ENCODE measurements at places on chromosomes 12 and 14. TPM values are rescaled to one million over a fixed set of nuclear protein-coding genes. Genes with fewer than 3 reads are reported as not detected.
A peak's percentile ranks its signal among the peaks of the same experiment; 100 is the strongest.

Gene CALCOCO1
- total RNA-seq, result 70.9 TPM

Gene STRAP
- 144 TPM for total RNA-seq

Gene IFI27L2
- 28.7 TPM for total RNA-seq

Gene FAM161B
- total RNA-seq, result 3.1 TPM

DNA sequence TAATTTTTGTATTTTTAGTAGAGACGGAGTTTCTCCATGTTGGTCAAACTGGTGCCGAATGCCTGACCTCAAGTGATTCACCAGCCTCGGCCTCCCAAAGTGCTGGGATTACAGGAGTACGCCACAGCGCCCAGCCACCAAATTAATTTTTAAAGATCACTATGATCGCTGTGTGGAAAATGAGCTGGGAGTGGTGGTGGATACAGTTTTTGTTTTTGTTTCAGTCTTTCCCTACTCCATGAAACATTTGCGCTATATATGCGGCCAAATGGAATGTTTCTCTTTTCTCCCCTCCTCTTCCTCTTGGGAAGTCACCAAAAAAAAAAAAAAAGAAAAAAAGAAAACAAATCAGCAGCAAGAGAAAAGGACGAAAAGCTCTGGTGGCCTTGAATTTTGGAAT, 20.8 kb upstream of the P2RX4 start:
- H3K27me3 ChIP-seq, result no peaks in the 10 kb centered on the region
- H3K4me1 ChIP-seq, result peaks cover 51% of the 10 kb centered on the region
- H3K27ac ChIP-seq, result peak overlapping the region; percentile 92
- no peak for DNase-seq
- H3K4me3 ChIP-seq, result no peak overlapping the region

DNA sequence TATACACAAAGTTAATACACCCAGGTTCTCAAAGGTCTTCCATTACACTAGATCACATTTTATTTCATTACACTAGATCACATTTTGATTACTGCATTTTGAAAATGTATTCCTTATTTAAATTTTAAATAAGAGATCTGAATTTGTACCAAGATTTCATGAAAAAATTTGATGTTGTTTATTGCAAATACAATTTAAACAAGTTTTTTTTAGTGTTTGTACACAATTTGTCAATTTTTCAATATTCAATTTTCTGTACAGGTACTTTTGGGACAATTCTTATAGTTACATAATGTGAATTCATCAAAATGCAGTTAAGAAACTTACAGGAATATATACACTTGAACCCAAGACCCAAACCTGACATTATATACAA, 14.3 kb downstream of the SLC38A2 start:
- H3K4me1 ChIP-seq, result peaks cover 2% of the 10 kb centered on the region
- DNase-seq, result no peak
- H3K27ac ChIP-seq, result no peak overlapping the region
- no peak overlapping the region for H3K4me3 ChIP-seq
- H3K27me3 ChIP-seq, result no peaks in the 10 kb centered on the region

Gene ADSS1
- total RNA-seq, result 1.9 TPM

- H3K4me3 ChIP-seq, result peak overlapping the region; percentile 19
- peak overlapping the region; percentile 38 for H3K27ac ChIP-seq
- peaks cover 46% of the 10 kb centered on the region for H3K4me1 ChIP-seq
- H3K27me3 ChIP-seq, result no peaks in the 10 kb centered on the region
These were observed 2.9 kb downstream of the FGFR1OP2 start for GRCh38 chr12:26941215-26941594.

Gene SLC39A2
- total RNA-seq, result not detected

- H3K4me1 ChIP-seq, result peaks cover 11% of the 10 kb centered on the region
- no peaks in the 10 kb centered on the region for H3K36me3 ChIP-seq
- H3K4me3 ChIP-seq, result no peak overlapping the region
- no peak overlapping the region for H3K27ac ChIP-seq
- H3K27me3 ChIP-seq, result no peaks in the 10 kb centered on the region
These were observed 10.7 kb upstream of the ATP2A2 start for GRCh38 chr12:110270125-110270962.

DNA sequence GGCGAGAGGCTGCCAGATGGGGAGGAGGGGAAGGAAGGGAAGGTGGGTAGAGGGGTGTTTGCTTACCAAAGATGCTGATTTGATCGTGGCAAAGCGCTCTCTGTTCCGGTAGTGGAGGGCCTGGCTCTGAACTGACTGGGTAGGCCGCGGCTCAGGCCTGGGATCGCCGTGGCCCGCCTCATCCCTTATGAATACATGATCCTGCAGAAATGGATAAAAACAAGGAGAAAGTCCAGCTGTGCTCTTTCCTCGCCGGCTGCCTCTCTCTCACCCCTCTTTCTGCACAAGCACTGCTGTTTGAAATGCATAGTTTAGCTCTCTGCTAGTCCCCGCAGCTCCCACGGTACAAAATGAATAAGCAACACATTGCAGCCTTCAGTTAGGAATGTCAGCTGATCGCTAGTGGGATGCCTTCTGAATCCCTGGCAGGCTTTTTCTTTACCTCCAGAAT, 53.8 kb downstream of the PEBP1 start:
- no peak overlapping the region for H3K4me3 ChIP-seq
- no peaks in the 10 kb centered on the region for H3K36me3 ChIP-seq
- H3K27me3 ChIP-seq, result no peaks in the 10 kb centered on the region
- H3K4me1 ChIP-seq, result peaks cover 26% of the 10 kb centered on the region

Gene TAS2R43
- total RNA-seq, result 1.8 TPM

DNA sequence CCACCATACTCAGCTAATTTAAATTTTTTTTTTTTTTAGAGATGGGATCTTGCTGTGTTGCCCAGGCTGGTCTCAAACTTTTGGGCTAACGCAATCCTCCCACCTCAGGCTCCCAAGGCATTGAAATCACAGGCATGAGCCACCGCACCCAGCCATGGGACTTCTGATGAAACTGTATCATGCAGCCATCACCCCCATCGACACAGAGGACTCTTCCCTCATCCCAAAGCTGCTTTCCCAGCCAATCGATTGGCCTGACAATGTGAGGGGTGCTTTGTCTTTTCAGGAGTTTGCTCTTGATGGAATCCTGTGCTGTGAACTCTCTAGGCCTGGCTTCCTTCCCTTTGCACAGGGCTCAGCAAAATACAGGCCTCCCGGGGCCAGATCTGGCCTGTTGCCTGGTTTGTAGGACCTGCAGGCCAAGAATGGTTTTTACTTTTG, 59.6 kb upstream of the NCOR2 start:
- H3K27me3 ChIP-seq, result no peaks in the 10 kb centered on the region
- peak overlapping the region; percentile 58 for H3K27ac ChIP-seq
- peaks cover 21% of the 10 kb centered on the region for H3K4me1 ChIP-seq
- no peaks in the 10 kb centered on the region for H3K36me3 ChIP-seq

Gene CMAS
- 34.4 TPM for total RNA-seq

Gene KSR2
- total RNA-seq, result 5.2 TPM

Gene JPH4
- not detected for total RNA-seq

DNA sequence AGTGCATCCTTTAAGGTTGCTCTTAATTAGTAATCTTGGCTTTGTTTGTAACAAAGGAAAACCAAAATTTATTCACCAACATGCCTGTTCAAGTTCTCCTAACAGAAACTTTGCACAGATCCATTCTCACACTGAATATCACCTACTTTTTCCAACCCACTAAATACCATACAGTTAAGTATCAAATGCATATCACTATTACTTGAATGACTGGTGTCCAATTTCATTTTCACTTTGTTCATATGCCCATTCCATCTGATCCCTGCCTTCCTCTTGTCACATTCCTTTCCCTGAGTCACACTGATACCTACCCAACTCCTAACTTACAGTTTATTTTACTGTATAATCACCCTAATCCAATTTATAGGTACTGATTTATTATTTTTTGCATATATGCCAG, 286.4 kb downstream of the NELL2 start:
- H3K27ac ChIP-seq, result no peak overlapping the region
- no peaks in the 10 kb centered on the region for H3K27me3 ChIP-seq
- no peak for DNase-seq
- no peak overlapping the region for H3K4me3 ChIP-seq
- H3K4me1 ChIP-seq, result no peaks in the 10 kb centered on the region

Gene SMCO2
- total RNA-seq, result 1.2 TPM

Gene P2RX7
- total RNA-seq, result 5.1 TPM

Gene SPIC
- not detected for total RNA-seq

DNA sequence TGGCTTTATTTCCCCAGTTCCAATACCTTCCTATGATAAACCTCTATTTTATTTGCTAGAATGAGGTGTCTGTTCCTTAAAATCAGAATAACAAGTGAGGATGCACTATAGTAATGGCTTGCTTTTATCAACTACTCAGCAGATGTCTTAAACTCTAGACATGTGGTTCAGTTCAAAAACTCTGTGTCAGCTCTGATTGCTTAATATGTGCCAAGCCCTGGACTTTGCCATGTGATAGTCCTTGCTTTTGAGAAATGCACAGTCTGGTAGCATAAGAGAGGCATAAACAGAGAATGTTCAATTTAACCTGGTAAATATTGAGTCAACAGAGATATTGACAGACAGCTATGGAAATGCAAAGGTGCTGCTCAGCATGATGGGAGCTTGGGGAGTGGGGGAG, 254.8 kb downstream of the PDZRN4 start:
- H3K27me3 ChIP-seq, result no peaks in the 10 kb centered on the region
- no peaks in the 10 kb centered on the region for H3K36me3 ChIP-seq
- H3K4me3 ChIP-seq, result no peak overlapping the region

GRCh38 chr14:35258420-35258819, 33.8 kb upstream of the PSMA6 start:
- peaks cover 8% of the 10 kb centered on the region for H3K4me1 ChIP-seq
- no peaks in the 10 kb centered on the region for H3K27me3 ChIP-seq
- H3K36me3 ChIP-seq, result peaks cover 2% of the 10 kb centered on the region
- no peak overlapping the region for H3K4me3 ChIP-seq
- H3K27ac ChIP-seq, result no peak overlapping the region
- no peak for DNase-seq

Gene CLEC4D
- total RNA-seq, result not detected

DNA sequence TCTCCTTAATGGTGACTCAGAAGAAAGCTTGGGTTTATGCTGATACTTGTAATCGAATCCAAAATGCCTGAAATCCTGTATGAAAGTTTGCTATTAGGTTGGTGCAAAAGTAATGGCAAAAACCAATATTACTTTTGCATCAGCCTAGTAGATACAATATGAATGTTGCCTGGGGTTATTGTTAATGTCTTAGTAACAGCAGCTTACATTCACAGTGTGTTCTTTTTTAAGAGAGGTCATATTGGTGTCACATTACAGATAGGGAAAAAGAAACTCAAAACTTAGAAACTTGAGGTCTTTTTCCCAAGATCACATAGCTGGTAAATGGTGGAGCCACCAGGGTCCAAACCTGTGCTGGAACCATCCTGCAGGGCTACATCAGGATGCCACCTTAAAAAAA, 25.2 kb downstream of the SRGAP1 start:
- DNase-seq, result no peak
- H3K36me3 ChIP-seq, result no peaks in the 10 kb centered on the region
- no peaks in the 10 kb centered on the region for H3K27me3 ChIP-seq
- H3K4me3 ChIP-seq, result no peak overlapping the region
- no peak overlapping the region for H3K27ac ChIP-seq

Gene COL2A1
- not detected for total RNA-seq

DNA sequence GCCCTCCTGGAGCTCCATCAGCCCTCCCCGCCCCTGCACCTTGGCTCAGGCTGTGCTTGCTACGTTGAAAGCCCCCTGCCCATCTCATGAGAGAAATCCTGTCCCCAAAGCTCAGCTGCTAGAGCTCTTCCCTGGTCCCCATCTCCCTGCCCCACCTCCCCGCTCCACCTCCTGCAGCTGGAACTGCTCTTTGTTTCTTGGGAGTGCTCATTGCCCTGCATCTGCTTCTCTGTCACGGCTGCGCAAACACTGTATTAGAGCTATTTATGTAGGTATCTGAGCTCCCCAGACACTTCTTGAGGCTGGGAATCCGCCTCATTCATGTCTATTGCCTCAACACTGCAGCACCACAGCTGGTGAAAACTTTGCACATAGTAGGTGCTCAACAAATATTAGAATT, 32.8 kb upstream of the PRIMA1 start:
- no peaks in the 10 kb centered on the region for H3K4me1 ChIP-seq
- H3K36me3 ChIP-seq, result no peaks in the 10 kb centered on the region
- no peaks in the 10 kb centered on the region for H3K27me3 ChIP-seq
- no peak for DNase-seq

DNA sequence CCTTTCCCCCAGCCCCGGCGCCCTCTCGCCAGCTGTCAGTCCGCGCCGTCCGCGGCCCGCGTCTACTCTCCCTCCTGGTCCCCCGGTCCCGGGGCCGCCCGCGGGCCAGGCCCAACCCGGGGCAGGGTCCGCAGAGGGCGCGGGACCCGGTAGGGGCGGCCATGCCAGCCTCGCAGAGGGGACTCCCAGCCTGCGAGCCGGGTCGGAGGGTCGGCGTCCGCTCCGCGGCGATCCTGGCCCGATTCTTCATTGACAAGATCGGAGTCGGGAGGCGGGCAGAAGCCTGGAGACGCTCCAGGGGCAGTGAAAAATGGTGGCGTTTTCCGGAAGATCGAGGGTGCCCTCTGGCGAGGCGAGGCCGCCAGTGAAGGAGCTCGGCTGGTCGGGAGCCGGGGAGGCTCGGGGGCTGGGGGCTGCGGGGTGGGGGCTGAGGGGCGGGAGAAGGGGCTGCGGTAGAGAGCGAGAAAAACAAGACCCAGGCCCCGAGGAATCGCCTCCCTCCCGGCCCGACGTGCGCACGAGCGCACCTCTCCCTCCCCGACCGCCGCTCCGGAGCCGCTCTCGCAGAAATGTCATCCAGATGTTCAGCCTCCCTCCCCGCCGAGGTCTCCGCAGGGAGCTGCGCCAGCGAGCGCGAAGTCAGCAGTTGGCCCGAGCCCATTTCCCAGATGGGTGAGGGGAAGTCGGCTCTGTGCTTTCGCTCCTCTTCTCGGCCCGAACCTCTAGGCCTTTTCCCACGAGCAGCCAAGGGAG, 647 bp upstream of the TGFB3 start:
- DNase-seq, result peak; percentile 78

GRCh38 chr12:128825835-128826234, 2.1 kb upstream of the SLC15A4 start:
- no peaks in the 10 kb centered on the region for H3K27me3 ChIP-seq
- H3K4me3 ChIP-seq, result no peak overlapping the region
- peaks cover 2% of the 10 kb centered on the region for H3K36me3 ChIP-seq
- peaks cover 2% of the 10 kb centered on the region for H3K4me1 ChIP-seq
- H3K27ac ChIP-seq, result no peak overlapping the region

Gene DPY19L2
- 2.3 TPM for total RNA-seq

Gene PZP
- total RNA-seq, result 0.88 TPM

GRCh38 chr12:56348776-56349175, 10.1 kb downstream of the IL23A start:
- no peak overlapping the region for H3K27ac ChIP-seq
- H3K27me3 ChIP-seq, result no peaks in the 10 kb centered on the region
- H3K4me1 ChIP-seq, result no peaks in the 10 kb centered on the region
- no peak for DNase-seq
- peaks cover 22% of the 10 kb centered on the region for H3K36me3 ChIP-seq

Gene ASIC1
- total RNA-seq, result 0.55 TPM

- H3K27me3 ChIP-seq, result no peaks in the 10 kb centered on the region
- no peaks in the 10 kb centered on the region for H3K36me3 ChIP-seq
- peak; percentile 89 for DNase-seq
- no peak overlapping the region for H3K4me3 ChIP-seq
These were observed 5.8 kb upstream of the TNFRSF1A start for GRCh38 chr12:6347367-6348338.

Gene OTUB2
- 1.1 TPM for total RNA-seq
